ENCODE measurements at places on chromosomes 4 and X. TPM values are rescaled to one million over a fixed set of nuclear protein-coding genes. Genes with fewer than 3 reads are reported as not detected.

COMMD8 gene
- total RNA-seq: 26.4 TPM

FMR1NB gene
- total RNA-seq: not detected

DYNLT3 gene
- 38.3 TPM for total RNA-seq

CFAP47 gene
- 1.8 TPM for total RNA-seq

PCSK1N gene
- 16.9 TPM for total RNA-seq

PNMA6A gene
- total RNA-seq: 6.3 TPM

MXRA5 gene
- not detected for total RNA-seq

GRCh38 chr4:172809319-172809718 lies 359.3 kb upstream of the GALNT7 start:
- no peak overlapping the region for H3K4me3 ChIP-seq
- H3K4me1 ChIP-seq: no peaks in the 10 kb centered on the region
- H3K27me3 ChIP-seq: no peaks in the 10 kb centered on the region
- no peaks in the 10 kb centered on the region for H3K36me3 ChIP-seq

DNA sequence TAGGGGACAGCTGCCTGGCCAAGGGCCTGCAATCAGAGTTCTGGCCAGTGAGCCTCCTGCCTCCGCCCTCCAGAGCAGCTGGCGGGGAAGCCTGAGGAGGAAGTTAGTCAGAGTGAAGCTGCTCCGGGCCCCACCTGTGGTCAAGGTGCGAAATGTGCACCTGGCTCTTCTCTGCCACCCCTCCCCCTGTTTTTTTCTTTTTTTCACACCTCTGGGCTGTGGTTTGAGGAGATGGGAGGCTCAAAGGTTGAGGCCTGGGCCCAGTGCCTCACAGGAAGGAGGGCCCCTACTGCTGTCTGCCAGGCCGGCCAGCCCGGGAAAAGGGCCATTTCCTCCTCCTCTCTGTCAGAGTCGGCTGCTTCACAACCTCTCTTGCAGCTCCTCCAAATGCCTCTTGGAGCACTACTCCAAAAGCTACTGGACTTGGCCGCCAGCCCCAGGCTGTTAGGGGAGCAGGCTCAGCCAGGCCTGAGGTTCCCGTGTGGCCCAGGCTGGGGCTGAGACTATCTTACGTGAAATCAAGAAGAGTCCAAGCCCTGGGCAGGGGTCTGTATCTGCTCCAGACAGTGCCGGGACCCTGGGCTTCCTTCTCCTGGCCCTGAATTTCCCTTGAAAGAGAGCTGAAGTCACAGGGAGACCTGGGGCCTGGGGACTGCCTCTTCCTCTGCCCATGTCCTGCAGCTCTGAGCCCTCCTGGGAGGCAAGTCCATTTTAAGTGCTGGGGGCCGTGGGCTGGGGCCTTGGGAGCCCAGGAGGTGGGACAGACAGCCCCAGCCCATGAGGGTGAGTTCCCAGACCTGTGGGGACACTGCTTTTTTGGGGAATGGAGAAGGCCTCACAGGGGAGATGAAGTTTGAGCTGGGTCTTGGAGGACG lies 4.5 kb upstream of the CXCR3 start:
- H3K27me3 ChIP-seq: no peaks in the 10 kb centered on the region
- H3K27ac ChIP-seq: no peak overlapping the region
- no peaks in the 10 kb centered on the region for H3K4me1 ChIP-seq
- peak; percentile 5 for DNase-seq

DNA sequence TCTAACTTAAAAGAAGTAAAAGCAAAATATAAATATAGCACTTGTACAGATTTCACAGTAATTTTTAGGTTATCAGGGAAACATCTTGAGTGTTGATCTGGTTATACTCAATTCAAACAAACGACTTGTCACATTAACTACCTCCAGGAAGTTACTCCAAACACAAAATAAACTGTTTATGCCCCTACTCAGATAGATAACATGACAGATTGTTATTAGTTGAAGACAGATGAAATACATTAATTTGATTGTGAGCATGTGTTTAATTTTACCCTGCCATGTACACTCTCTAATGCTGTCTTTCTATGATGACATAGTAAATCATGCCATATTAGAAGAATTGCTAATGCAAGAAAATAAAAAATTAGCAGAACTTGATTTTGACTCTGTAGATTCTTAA lies 88.0 kb downstream of the RAB28 start:
- H3K27me3 ChIP-seq: no peaks in the 10 kb centered on the region
- no peak overlapping the region for H3K4me3 ChIP-seq

DNA sequence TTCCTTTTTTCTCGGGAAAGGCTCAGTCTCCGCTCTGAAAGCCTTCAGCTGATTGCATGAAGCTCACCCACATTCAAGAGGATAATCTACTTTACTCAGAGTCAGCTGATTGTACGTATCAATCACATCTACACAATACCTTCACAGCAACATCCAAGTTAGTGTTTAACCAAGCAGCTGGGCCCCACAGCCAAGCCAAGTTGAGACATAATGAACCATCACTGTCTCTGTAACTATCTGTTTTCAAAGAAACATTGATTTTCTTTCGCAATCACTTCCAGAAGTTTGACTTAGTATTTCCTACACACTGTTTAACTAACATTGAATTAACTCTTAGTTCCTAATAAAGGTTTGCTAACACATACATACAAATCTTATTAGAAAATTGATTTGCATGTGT lies 40.3 kb downstream of the RWDD4 start:
- H3K4me3 ChIP-seq: no peak overlapping the region
- no peaks in the 10 kb centered on the region for H3K4me1 ChIP-seq
- H3K27ac ChIP-seq: no peak overlapping the region
- no peak for DNase-seq
- H3K27me3 ChIP-seq: no peaks in the 10 kb centered on the region
- no peaks in the 10 kb centered on the region for H3K36me3 ChIP-seq

- peaks cover 17% of the 10 kb centered on the region for H3K36me3 ChIP-seq
- no peaks in the 10 kb centered on the region for H3K27me3 ChIP-seq
- DNase-seq: peak; percentile 49
- H3K27ac ChIP-seq: no peak overlapping the region
- no peak overlapping the region for H3K4me3 ChIP-seq
These were observed 66.1 kb upstream of the HGFAC start for GRCh38 chr4:3375688-3376087.

DNA sequence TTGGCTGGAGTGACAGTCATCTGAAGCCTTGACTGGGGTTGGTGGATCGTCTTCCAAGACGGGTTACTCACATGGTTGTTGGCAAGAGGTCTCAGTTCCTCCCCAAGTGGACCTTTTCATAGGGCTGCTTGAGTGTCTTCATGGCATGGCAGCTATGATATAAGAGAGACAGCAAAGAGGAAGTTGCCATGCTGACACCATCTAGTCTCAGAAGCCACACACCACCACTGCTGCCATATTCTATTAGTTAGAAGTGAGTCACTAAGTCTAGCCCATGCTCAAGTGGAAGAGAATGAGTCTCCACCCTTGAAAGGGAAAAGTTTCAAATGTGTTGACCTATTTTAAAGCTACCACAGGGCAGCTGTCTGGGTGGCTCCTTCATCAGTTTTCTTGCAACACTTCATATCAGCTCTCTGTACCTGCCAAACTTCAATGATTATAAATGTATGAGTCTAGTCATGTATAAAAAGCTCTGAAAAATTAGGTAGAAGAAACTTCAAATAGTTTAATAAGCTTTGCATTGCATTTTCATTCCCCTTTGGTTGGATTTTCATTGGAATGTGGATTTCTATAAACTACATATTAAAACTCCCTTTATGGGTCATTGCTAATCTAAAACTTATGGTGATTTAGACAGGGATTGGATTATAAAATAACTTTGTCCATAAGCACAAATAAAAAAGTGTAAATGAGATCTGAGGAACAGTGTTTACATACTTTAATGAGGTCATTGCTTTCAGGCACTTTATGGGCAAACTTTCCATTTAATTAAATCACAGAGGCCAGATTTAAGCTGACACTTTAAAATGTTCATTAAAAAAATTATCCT lies 68.0 kb upstream of the ATXN3L start:
- H3K36me3 ChIP-seq: no peaks in the 10 kb centered on the region
- H3K27ac ChIP-seq: no peak overlapping the region
- H3K4me1 ChIP-seq: peaks cover 9% of the 10 kb centered on the region
- no peak for DNase-seq

- peaks cover 3% of the 10 kb centered on the region for H3K4me1 ChIP-seq
- H3K4me3 ChIP-seq: no peak overlapping the region
- H3K27ac ChIP-seq: no peak overlapping the region
These were observed 124.4 kb upstream of the PCDH18 start for GRCh38 chr4:137656661-137657060.

DNA sequence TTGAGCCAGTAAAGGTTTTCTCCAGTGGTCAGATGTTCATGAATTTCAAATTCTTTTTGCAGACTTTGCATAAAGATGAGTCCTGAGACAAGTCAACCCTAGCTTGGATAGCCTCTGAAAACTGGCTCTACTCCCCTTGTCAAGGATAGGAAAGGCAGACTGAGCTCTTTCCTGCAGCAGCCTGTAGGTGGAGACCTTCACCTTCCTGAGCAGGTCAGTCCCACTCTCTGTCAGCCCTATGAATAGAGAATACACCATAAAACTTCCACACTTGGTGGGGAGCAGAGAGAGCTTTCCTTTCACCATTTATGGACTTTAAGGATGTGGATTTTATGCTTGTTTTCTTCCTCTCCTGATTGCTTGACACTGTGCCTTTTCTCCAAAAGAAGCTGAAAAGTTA lies 41.9 kb downstream of the PCDH19 start:
- no peaks in the 10 kb centered on the region for H3K27me3 ChIP-seq
- H3K36me3 ChIP-seq: no peaks in the 10 kb centered on the region
- H3K4me1 ChIP-seq: no peaks in the 10 kb centered on the region
- H3K4me3 ChIP-seq: no peak overlapping the region

DNA sequence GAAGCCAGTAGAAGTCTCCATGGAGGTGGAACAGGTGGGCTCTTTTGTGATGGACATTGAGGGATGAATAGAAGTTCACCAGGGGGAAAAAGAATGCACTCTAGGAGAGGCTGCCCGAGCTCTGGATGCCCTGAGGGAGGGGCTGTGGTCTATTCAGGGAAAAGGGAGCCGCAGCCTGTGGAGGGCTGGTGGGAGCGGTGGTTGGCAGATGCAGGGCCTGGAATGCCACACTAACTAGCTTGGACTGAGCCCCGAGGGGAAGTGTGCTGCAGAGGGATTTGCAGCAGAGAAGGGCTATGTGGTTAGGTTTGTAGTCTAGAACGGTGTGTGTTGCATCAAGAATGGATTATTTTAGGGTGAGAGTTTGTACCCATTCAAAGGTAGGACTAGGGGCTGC lies 29.5 kb upstream of the PSAPL1 start:
- no peak overlapping the region for H3K4me3 ChIP-seq
- no peaks in the 10 kb centered on the region for H3K4me1 ChIP-seq
- DNase-seq: no peak
- no peaks in the 10 kb centered on the region for H3K36me3 ChIP-seq

- no peaks in the 10 kb centered on the region for H3K4me1 ChIP-seq
- peaks cover 17% of the 10 kb centered on the region for H3K36me3 ChIP-seq
- H3K27me3 ChIP-seq: no peaks in the 10 kb centered on the region
- no peak overlapping the region for H3K4me3 ChIP-seq
- H3K27ac ChIP-seq: no peak overlapping the region
These were observed 85.7 kb downstream of the TET2 start for GRCh38 chr4:105232374-105232773.

GRCh38 chrX:110987292-110987691 lies 108.7 kb upstream of the PAK3 start:
- no peak for DNase-seq
- H3K4me1 ChIP-seq: no peaks in the 10 kb centered on the region
- no peaks in the 10 kb centered on the region for H3K36me3 ChIP-seq
- no peak overlapping the region for H3K4me3 ChIP-seq

DNA sequence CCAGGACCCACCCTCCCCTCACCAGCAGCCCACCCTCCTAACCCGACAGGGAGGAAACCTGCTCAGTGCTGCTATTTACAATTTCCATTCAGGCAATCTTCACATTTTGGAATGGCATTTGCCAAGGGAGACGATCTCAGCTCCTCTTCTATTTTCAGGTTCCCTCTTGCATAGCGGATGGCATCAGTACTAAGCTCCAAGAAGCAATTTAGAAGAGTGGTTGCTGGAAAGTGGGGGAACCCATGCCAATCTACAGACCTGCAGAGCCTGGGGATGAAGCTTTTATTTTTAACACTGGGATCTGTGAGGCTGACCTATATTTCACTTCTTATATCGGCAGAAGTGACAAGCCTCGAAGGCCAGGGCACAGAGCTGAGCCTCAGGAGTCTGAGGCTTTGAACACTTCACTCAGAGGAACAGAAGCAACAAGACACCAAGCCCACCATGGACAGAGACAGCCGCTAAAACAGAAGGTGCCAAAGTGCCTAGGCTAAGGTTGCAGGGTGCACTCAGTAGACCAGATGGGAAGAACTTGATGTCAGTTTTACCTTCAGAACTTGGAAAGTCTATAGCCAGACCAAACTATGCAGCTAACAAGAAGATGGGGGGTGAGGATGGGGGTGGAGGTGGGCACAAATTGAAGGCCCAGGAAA lies 44.0 kb downstream of the SCD5 start:
- no peak overlapping the region for H3K4me3 ChIP-seq
- H3K4me1 ChIP-seq: peaks cover 13% of the 10 kb centered on the region
- H3K36me3 ChIP-seq: no peaks in the 10 kb centered on the region

DNA sequence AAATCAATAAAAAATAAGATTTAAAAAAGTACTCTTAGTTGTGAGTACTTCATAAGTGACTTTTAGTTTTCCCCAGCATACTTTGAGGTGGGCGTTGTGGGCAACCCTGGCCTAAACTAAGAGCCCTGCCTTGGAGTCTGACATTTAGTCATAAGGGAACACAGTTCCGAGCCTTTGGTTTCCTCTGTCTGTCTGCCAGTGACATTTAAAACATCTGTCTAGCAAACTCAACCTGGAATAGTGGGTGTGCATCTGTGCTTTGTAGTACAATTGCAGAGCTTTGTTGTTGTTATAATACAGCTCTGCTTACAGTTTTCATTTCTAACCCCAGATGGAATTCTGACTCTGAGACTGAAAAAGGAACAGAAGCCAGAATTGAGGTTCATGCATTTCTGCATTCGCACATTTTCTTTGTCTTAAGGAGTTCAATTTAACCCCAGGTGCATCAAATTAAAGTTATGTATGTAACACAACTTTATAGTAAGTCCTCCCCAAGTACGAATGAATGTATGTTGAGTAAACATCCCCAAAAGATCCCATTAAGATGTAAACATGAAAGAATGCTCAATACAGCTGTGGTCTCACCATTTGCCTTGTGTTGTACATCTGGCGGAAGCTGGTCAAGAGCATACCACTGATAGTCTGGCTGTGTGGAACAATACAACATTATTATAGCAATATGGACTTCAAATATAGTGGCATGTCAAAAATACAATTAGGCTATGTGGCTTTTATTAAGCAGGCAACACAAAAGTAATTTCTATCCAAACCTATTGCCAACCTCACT lies 25.9 kb downstream of the TNIP3 start:
- no peaks in the 10 kb centered on the region for H3K27me3 ChIP-seq
- no peak overlapping the region for H3K27ac ChIP-seq
- no peak overlapping the region for H3K4me3 ChIP-seq
- H3K36me3 ChIP-seq: no peaks in the 10 kb centered on the region
- peaks cover 15% of the 10 kb centered on the region for H3K4me1 ChIP-seq
- no peak for DNase-seq

DNA sequence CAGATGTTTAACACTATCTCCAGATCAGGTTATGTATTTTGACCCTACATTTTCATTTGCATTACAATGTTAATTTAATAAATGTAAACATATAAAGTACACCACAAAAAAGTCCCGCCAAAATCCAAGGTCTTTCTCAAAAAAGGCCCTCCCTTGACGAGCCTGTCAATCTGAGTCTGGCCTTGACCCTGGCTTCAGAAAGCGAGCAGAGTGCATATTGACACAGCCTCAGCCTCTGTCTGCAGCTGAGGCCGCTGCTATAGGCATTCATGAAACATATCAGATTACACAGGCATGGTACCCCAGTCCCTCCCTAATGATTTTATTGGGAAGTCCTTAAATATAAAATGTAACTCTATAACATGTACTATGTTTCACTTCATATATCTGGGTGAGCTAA lies 6.2 kb downstream of the MBNL3 start:
- no peaks in the 10 kb centered on the region for H3K36me3 ChIP-seq
- no peak overlapping the region for H3K27ac ChIP-seq
- H3K4me3 ChIP-seq: no peak overlapping the region
- no peak for DNase-seq
- H3K4me1 ChIP-seq: peaks cover 29% of the 10 kb centered on the region
